WTC11 (cell line): ENCODE measurements at places on chromosomes 11 and 22. TPM values are rescaled to one million over a fixed set of nuclear protein-coding genes. Genes with fewer than 3 reads are reported as not detected.

DNA sequence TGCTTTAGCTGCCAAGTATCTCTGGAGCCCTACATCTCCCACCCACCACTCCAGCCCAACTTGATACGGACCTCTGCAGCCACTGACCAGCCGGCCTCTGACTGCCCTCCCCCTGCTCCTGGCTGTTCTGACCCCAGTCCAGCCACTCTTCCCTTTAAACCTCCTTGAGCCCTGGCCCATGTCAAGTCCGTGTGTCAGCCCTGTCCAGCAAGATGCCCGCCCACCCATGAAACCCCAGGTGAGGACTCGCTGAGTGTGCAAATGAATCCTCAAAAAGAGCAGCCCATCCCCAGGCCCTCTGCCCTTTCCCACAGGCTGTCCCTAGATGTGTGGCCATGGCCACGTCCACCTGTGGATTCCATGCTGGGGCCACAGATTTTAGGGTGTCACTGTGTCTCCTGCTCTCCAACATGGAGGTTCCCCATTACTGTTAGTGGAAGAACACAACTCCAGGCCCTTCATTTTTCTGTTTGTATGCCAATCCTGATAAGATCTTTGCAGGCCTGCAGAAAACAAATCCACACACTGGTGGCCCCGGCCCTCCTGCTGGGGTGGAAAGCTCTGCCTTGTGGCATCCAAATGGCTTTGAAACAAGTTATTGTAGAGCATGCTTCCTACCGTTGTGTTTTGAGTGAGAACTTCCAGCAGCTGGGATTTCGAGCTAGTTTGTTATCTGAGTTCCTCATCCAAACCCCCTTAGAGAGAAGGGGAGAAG, 22.7 kb upstream of the ADORA2A start:
- H3K27ac ChIP-seq = peak overlapping the region; percentile 41; the same call in 1 of the 2 replicates
- peaks cover 16% of the 10 kb centered on the region for H3K36me3 ChIP-seq
- H3K4me3 ChIP-seq = no peak overlapping the region
- H3K4me1 ChIP-seq = peaks cover 25% of the 10 kb centered on the region
- no peak for DNase-seq
- no peaks in the 10 kb centered on the region for H3K27me3 ChIP-seq

The PRCP gene
- total RNA-seq = 53.9 to 65.1 TPM (median 63.4 TPM) in 3 replicates

The CD248 gene
- 2.6 to 2.8 TPM (median 2.7 TPM) in 3 replicates for total RNA-seq

DNA sequence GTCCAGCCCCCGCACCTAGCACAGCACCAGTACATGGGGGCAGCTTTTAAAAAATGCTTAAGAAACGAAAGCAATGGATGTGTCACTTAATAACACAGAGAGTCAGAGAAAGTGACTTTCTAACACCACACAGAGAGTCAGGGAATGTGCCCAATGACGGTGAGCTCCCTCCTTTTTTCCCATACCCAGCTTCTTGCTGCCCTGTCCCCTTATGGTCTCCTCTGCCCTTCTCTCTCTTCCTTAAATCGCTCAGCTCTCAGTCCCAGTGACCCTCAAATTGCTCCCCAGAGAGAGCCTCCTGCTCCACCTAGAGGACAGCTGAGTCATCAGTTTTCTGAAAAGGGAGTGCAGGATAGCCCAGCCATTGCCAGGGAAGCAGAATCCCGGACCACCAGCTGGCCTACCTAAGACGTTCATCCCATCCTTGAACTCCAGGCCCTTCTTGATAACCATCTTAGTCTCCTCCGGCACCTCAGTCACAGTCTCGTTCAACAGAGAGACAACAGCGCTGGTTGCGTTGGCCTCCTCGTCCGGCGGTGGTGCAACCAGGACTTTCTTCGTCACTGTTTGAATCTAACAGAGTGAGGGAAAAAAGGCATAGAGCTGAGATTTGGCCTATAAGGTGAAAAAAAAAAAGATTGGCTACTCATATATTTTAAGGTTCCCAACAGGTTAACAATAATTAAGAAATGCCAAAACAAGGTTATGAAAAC, 113.5 kb downstream of the SLC1A2 start:
- H3K36me3 ChIP-seq = no peaks in the 10 kb centered on the region
- no peaks in the 10 kb centered on the region for H3K27me3 ChIP-seq
- peaks cover 6% of the 10 kb centered on the region for H3K4me1 ChIP-seq
- no peak overlapping the region for H3K4me3 ChIP-seq
- no peak overlapping the region for H3K27ac ChIP-seq
- DNase-seq = peak; percentile 65

The CLMP gene
- total RNA-seq = 14.3 to 20.0 TPM (median 18.2 TPM) in 3 replicates
